ENCODE measurements at places on chromosomes 13 and 19.

- no peak for DNase-seq
These were observed 64.8 kb downstream of the MIPEP start for GRCh38 chr13:23824371-23824770.

DNA sequence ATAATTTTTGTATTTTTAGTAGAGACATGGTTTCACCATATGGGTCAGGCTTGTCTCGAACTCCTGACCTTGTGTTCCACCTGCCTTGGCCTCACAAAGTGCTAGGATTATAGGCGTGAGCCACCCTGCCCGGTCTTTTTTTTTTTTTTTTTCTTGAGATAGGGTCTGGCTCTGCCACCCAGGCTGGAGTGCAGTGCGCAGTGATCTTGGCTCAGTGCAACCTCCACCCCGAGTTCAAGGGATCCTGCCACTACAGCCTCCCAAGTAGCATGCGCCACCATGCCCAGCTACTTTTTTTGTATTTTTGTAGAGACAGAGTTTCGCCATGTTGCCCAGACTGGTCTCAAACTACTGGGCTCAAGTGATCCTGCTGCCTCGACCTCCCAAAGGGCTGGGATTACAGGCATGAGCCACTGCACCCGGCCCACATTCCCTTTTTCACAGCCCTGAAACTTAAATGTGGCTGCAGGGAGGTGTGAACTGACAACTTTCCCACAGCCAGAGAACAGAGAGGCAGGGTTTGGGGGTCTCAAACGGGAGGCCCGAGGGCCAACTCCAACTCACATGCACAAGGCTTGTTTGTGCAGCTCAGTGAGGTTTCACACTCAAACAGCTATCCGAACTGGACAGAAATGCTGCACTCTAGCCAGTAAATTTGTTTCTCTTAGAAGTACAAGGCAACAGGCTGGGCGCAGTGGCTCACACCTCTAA lies 4.4 kb upstream of the S1PR5 start:
- no peak for DNase-seq

DNA sequence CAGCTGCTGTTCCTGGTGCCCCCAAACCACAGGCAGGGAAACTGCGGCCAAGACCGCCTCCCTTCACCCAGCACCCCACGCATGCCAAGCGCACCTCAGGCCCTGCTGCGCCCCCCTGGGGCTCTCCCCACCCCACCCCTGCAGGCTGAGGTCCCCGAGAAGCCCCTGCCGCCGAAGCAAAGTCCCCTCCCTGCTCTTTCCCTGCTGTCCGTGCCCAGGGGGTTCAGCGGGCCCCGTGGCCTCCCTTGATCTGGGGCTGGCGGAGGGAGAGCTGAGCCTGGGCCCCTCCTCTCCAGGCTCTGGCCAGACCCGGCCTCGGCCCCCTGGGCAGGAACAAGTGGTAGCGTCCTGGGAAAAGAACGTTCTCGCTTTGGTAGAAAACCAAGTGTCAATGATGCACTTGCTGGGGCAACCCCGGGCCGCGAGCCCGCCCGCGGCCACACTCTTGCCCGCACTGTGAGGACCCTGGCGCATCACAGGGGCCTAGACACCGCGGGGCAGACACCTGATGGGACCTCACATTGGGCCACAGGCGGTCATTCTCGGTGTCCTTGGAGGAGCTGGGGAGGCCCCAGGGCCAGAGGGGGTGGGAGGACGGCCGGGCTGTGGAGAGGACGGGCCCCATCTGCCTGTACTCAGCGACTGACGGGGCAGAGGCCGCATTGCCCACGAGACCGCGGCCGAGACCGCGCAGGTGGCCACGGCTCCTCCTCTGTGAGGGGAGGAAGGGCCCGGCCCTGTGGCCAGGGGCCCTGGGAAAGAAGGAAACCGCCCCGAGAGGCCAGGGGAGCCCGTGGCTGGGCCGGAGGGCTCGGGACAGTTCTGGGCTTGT lies 29.0 kb downstream of the GPX4 start:
- DNase-seq, result no peak

DNA sequence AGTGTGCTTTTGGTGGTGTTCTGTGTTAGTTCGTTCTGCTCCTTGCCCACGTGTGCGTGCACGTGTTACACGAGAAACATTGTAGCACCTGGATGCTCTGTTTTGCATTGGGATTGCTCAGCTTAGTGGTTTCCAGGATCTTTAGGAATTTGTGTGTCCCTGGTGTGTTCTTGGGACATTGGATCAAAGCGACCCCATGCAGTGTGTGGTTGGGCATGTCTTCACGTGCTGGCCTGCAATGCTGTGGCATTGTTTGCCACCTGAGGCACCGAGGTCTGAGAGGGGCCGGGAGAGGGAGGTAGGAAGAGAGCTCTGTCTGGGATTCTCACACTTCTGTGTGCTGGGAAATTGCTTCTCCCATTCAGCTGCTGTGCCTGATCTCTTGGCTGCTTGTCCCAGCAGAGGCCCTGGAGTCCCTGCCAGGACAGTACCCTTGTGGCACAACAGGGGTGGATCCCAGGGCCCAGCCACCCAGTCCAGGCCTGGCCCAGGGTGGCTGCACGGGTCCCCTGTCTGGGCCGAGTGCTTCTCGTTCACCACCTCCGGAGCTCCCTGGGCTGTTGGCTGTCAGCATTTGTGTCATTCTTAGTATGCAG lies 11.3 kb downstream of the PLEKHJ1 start:
- no peak for DNase-seq

DNA sequence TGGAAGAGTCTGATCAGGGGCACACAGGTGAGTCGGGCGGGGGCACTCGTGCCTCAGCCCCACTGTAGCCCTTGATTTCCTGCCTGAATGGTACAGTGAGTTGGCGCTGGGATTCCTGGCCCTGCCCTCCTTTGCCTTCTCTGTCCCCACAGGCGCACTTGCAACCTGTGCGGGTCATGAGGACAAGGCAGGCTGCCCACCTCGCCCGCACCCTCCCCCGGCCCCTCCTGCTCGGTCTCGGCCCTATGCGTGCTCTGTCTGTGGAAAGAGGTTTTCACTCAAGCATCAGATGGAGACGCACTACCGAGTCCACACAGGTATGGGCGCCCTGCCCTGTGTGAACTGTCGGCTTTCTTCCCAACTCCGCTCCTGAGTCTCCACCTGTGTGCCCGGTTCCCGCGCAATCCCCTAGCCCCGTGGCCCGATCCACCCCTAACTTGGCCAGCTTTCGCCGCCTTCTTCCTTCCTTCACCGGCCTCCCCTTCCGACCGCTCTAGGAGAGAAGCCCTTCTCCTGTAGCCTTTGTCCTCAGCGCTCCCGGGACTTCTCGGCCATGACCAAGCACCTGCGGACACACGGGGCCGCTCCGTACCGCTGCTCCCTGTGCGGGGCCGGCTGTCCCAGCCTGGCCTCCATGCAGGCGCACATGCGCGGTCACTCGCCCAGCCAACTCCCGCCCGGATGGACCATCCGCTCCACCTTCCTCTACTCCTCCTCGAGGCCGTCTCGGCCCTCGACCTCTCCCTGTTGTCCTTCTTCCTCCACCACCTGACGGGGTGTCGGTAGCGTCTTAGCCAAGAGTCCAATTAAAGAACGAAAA lies 1.6 kb upstream of the KMT2B start:
- no peak for DNase-seq

DNA sequence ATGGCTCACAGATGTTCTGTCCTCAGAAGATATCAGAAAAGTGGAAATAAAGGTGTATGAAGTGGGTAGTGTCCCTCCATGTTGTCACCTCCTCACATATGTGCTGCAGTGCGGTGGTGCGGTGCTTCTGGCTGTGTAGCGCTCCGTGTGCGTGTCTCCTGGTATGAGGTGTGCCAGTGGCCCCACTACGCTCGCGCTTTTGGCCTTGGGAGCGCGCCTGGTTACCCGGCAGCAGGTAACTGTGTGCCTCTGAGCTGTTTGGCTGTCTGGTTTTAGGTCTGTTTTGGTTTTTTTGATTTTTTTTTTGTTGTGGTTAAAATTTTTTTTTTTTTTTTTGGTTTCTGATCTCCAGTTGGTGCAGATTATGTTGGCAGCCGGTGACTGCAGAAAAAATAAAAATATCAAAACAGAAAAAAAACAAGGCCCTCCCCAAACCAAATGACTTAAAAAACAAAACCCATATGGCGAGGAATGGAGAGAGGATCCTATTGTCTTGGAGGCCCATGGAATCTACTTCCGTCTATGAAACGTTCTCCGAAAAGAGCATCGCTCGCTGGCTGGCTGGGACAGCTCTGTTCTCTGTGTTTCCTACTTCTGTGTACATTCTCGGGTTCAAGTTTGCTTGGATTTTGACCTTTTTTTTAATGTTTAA lies 7.9 kb downstream of the HNRNPL start:
- no peak for DNase-seq

DNA sequence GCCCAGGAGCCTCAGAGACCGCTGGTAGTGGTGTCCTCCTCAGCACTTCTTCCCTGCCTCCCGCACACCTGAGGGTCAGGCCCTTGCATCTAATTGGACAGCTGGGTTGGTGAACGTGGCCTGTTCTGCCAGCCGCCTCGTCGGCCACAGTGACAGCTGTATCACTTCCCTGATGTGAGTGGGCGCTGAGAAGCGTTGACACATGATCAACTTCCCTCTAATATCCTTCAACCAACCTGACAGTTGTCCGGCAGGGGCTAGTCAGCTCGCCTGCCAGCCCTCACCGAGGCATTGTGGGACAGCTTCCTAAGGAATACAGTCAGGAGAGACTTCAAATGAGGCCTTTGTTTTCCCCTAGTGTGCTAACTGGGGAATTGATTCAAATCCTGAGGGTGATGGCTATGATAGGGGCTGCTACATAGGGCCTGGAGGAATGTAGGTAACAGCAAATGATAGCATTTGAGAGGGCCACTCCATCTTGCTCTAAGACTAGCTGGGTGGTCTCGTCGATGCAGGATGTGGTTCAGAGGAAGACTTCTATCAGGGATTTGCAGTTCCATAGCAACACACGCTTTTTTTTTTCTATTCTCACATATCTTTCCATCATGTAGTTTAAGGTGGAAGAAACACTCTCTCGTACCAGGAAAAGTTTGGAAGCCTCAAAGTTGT lies 230.8 kb downstream of the TSHZ3 start:
- no peak for DNase-seq

DNA sequence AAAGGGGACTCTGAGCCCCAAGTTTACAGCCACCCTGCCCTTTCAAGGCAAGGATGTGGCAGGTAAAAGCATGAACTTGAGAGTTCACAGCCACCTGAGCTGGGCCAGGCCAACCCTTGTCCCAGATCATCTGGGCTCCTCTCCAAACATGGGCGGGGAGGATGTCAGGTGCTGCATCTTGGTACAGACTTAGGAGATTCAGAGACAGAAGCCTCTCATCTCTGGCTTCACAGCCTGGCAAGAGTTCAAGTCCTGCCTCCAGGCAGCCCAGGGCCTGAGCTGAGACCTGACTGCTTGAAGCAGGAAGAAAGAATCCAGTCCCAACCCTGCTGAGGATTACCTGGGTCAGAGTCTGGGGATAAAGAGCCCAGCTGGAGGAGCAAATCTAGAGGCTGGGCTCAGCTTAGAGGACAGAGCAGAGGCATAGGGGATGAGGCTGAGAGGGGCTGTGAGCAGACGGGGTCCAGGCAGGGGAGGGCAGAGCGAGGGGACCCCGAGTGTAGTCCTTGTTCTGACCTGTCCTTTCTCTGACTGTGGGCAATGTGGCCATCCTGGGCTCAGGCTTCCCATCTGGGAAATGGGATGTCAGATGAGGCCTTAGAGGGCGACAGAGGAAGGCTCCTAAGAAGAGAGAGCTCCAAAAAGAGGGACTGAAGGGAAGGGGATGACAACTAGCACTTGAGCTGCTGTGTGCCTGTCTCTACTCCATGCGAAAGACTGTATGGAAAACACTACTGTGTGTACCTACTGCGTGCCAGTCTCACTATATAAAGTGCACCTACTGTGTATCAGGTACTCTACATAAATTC lies 6.6 kb upstream of the OR10H5 start:
- no peak for DNase-seq

GRCh38 chr13:109427695-109428094 lies 358.7 kb downstream of the IRS2 start:
- DNase-seq, result no peak

DNA sequence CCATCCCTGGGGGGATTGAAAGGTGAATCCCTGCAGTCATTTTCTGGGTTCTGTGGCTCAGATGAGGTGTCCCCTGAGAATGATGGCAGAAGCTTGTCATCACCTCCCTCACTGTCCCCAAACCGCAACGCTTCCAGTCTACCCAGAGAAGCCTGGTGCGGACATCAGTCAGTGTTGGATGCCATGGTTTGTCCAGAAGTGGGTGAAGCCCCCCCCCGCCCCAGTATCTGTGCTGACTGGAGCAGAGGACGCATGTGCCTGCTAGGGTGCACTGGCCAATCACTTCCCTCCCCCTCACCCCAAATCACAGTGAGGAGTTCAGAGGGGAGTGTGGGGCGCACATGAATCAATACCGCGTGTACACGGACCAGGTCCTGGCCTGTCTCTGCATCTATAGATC lies 150.5 kb downstream of the TEX29 start:
- DNase-seq, result no peak

DNA sequence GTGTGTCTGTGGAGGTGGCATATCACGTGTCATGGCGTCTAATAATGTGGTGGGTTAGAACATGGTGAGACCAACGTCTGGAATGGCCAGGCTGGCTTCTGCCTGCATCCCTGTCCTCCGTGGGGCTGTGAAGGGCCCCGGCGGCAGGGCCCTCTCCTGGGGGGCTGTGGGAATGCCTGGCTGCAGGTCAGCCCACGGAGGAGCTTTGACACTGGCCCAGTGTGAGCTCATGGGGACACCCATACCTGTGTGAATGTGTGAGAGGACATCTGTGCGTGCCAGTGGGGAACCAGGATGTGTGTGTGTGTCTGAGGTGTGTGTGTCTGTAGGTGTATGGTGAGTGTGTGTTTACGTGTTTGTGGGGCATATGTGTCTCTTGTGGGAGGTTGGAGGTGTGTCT lies 300.1 kb downstream of the TEX29 start:
- DNase-seq, result no peak

DNA sequence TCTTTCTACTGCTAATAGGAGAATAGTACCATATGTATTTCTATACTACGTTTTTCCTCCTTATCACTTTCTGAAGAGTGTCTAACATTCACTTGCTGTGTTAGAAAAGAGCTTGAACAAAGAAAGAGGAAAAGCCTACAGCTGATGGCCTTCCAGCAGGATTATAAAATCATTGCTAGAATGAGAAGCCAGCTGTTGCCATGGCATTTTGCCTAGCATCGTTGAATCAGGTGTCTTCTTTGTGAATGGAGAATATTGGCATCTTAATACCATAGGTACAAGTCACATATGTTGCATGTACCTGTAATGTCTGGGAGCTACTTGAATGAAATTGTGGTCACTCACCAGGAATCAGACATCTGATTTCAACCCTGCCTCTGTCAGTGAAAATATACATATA lies 1174.9 kb downstream of the PCDH17 start:
- no peak for DNase-seq

DNA sequence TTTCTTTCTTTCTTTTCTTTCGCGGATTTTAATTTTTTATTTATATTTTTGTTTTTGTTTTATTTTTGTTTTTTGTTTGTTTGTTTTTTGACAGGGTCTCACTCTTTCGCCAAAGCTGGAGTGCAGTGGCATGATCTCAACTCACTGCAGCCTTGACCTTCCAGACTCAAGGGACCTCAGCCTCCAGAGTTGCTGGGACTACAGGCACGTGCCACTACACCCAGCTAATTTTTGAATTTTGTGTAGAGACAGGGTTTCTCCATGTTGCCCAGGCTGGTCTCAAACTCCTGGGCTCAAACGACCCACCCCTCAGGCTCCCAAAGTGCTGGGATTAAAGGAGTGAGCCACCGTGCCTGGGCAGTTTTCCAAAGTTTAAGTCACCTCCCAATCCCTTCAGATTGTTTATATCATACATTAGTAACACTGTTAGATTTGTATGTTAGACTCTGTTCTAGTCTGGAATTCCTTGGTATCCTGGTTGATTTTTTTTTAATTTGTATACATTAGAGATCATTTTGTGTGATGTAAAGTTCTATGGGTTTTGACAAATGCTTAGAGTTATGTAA lies 597.3 kb downstream of the DCT start:
- DNase-seq, result no peak
